ENCODE measurements at places on chromosomes 11 and 22.

DNA sequence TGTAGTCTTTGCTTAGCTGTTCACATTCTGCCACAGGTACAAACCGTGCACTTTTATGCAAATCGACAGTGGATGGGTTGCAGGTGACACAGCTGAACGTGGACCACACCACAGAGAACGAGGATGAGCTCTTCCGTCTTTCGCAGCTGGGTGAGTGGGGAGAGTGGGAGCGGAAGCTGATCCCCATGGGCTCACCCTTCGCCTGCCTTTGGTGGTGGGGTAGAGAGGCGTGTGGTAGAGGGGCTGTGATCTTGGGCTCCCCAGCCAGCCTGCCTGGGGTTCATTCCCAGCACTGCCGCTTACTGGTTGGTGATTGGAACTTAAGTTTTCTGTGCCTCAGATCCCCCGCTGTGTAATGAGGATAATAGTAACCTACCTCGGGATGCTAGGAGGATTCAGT is 19.1 kb downstream of the TAB1 start:
- DNase-seq: no peak

- no peak for DNase-seq
Observed at GRCh38 chr22:17957693-17958092, 66.7 kb downstream of the MICAL3 start.

GRCh38 chr22:37100589-37101127 is 8.9 kb downstream of the TMPRSS6 start:
- DNase-seq: no peak

- no peak for DNase-seq
Observed at GRCh38 chr11:116108161-116108560, 603.9 kb upstream of the CADM1 start.

DNA sequence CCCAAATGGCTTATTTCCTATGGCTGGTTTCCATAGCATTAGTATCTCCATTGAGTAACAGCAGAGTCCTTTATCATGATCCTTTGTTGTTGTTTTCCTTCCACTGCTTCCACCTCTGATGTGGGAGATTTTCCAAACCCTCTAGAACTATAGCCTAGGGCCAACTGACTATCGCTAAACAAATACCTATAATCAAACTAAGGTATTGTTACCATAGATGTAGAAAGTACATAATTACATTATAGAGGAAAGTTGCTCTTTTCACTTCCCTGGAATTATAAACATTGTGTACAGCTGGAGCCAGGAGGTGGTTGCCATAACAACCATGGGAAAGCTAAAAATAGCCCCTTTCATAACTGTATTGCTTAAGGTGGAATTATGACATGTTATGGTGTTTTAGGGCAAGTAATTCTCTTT is 47.0 kb upstream of the ALKBH3 start:
- DNase-seq: peak; percentile 34

DNA sequence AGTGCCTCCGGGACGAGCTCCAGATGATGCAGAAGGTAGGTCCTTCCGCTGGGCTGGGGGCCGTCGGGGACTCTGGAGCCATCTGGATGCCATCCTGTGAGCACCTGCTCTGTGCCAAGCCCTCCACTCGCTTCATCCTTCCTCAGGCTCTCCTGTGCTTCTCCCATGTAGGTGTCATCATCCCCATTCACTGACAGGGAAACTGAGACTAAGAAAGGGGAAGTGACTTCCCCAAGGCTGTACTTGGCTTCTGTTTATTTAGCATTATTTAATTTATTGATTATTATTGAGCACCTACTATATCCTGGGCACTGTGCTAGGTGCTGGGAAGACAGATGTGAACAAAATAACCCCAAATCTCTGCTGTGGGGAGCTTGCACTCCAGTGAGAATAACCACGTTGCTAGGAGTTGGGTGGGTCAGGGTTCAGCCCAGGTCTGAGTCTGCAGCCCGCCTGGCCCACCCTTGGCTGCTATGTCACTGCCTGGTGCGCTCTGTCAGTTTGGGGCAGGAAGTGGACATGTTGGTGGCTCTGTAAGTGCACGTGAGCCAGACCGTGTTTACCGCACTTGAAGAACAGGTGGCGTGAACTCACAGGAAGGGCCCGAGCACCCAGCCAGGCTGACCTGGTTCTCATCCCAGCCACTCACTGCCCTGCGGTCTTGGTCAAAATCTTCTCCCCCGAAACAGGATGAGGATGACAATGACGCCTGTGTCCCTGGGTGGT is 35.9 kb upstream of the GCAT start:
- DNase-seq: no peak

DNA sequence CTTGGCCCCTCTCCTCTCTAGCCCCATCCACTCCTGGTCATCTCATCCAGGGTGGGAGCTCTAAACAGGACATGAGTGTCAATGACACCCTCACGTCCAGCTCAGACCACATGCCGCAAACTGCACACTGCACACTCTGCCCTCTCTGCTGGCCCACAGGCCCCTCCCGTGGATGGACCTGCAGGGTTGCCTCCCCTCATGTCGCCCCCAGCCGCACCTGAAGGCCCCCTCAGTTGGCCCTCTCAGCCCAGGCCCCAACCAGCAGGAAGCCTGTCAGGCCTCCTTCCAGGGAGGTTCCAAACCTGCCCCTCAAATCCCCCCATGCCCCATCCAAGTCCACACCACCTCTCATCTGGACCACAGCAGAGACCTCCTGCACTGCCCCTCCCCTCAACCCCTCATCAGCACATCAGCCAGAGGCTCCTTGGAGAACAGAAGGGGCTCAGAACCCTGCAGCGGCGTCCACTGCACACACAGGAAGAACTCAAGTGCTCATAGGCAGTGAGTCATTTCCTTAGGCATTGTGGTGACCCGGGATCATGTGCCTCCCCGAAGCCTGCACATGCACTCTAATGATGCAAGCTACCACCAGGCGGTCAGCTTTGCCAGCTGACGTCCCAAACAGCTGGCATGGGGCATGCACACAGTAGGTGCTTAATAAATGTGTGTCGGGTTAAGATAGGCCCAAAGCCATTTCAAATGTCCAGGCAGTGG is 12.9 kb upstream of the CDKN1C start:
- peak; percentile 95 for DNase-seq

DNA sequence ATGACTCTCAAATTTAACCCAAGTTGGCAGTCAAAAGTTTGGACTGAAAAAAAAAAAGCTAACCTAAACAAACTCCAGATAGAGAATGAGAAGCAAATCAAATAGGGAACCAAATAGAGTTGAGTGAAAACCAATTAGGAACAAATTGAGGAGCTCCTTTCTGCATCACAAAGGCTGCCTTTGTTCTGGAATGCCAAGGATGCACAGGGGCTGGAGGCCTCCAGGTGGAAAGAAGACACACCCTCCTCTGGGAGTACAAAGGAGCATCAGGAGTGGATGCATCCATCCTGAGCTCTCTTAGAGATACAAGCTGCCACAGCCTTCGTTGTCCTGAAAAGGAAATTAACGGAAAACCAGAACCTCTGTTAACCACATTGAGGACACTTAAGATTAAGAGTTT is 73.3 kb downstream of the MRGPRX1 start:
- DNase-seq: no peak

GRCh38 chr22:19734163-19734562 is 10.8 kb downstream of the GP1BB start:
- DNase-seq: no peak

DNA sequence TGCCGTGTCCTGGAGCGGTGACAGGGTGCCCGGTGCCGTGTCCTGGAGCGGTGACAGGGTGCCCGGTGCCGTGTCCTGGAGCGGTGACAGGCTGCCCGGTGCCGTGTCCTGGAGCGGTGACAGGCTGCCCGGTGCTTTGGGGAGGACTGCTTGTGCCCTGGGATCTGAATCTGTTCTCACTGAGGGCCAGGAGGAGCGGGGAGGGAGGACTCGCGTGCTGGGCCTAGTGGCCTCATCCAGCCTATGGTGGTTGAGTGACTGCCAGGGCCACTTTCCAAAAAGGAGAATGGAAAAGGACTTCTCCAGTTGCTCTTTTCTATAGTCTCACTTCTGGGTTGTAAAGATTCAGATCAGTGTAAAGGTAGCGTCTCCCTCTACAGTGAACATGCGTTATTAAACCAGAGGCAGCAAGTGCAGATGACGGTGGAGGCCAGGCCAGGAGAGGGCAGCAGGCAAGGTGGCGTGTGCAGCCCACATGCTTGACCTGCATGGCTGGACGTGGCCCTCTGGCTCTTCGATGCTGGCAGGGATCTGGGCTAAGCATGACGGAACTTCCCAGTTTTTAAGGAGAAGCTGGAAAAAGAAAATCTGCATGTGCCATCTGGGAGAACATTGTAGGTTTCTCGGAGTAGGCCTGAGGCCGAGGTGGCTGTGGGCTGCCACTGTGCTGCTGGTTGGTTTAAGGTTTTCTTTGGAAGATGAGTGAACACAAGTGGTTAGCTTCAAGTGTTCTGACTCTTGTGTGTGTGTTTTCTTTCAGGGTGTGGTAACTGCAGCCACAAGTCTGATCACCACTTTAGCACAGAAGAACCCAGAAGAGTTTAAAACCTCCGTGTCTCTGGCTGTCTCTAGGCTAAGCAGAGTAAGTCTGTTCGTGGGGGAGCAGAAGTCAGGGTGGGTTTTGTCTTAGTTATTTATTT is 55.0 kb downstream of the AP2A2 start:
- peak; percentile 37 for DNase-seq

DNA sequence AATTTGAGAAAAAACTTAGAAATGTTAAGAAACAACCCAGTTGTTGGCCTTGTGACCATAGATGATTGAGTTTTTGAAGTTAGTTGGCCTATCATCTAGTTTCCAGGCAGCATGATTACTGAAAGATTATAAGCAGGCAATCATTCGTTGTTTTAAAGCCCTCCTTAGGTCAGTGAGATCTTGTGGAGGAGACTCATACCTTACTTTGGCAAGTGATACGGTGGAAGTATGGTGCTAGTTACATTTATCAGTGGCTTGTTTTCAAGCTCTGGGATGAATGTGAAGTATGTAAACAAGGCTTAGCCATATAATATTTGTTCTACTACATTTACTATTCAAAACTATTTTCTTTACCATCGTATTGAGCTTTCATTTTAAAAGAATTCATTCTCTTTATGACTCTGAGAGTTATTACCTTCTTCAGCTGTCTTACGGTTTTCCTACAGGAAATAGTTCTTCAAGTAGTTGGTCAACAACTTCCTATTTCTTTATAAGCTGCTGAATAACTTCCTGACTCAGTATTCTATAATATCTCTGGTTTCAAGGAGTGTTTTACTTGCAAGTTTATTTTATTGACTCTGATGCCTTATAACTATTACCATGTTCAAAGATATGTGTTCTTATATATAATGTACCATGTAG is 7.3 kb downstream of the YAP1 start:
- no peak for DNase-seq

- peak; percentile 56 for DNase-seq
Observed at GRCh38 chr11:504053-504993, 2.7 kb downstream of the RNH1 start.

DNA sequence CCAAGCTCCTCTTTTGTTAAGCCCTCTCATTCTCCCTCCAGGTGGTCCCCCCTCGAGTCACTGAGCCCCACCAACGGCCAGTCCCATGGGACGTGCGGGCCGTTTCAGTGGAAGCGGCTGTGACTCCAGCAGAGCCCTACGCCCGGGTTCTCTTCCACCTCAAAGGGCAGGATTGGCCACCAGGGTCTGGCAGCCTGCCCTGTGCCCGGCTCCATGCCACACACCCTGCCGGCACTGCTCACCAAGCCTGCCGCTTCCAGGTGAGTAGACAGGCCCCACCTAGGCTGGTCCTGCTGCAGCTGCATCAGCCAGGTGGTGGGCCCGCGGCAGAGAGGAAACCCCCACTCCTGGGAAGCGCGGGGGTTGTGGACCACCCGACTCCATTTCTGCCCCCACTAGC is 3.3 kb downstream of the TMEM132A start:
- no peak for DNase-seq

DNA sequence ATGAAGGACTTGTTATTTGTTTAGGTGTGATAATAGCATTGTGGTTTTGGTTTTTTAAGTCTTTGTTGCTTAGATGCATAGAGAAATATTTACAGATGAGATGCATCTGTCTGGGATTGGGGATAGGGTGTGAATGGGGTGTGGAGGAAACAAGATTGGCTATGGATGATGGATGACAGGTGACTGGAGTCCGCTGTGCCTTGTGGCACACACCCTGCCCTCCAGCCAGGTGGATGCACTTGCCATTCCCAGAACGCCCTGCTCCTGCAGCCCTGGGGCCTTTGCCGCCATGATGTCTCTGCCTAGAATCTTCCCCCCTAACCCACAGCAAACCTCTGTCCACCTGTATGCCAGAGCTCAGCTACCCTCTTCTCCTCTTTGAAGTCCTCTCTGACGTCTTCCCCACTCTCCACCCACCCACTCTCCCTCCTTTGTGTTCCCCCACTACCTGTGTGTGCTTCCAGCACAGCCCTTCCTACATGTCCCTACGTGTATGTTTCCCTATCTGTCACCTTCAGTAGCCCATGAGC is 54.7 kb downstream of the WNT11 start:
- no peak for DNase-seq

GRCh38 chr11:36586543-36586942 is 7.8 kb upstream of the IFTAP start:
- DNase-seq: no peak

- no peak for DNase-seq
Observed at GRCh38 chr11:45554230-45554967, 111.0 kb downstream of the CHST1 start.

GRCh38 chr11:109604481-109605400 is 182.8 kb downstream of the C11orf87 start:
- DNase-seq: no peak

DNA sequence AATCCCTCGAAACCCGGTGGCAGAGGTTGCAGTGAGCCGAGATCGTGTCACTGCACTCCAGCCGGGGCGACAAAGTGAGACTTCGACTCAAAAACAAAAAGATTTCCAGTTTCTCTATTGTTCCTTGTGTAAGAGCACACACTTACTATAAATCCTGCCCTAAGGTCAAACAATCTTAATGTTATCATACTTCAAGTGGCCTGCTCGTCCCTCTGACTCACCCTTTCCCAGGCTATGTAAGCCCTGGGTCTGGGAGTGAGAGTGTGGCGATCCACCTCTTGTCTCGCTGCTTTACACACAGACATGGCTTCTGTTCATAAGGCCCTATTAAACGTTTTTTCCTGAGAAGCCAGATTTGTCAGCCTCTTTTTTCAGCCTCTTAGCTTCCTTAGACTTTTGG is 24.4 kb upstream of the A4GALT start:
- no peak for DNase-seq

- no peak for DNase-seq
Observed at GRCh38 chr11:81222491-81222890, 1511.2 kb downstream of the FAM181B start.

GRCh38 chr11:111450480-111451320 is 61.5 kb downstream of the BTG4 start:
- no peak for DNase-seq

GRCh38 chr11:36268337-36268985 is 20.8 kb downstream of the COMMD9 start:
- no peak for DNase-seq

DNA sequence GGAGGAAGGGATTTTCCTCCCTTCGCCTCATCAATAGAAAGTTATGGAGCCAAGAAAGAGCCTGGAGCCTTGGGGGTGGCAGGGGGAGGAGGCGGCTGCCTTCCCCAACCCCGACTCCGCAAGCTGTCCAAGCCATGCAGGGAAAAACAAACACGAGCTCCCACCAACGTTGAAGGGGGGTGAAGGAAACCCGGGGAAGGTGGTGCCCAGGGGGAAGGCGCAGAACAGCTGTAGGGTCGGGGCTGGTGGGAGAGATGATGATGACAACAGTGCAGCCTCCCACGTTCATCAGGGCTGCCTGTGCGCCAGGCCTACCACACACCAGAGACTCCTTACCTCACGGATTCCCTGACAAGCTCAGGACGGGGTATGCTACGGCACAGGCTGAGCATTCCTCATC is 73.5 kb downstream of the SCUBE1 start:
- no peak for DNase-seq

GRCh38 chr11:125869521-125869920 is 17.9 kb upstream of the HYLS1 start:
- no peak for DNase-seq

GRCh38 chr11:123357990-123358827 is 71.9 kb upstream of the GRAMD1B start:
- DNase-seq: peak; percentile 6
